ENCODE measurements at places on chromosomes 12 and 14.

- no peak for DNase-seq
Measured at GRCh38 chr12:61797266-61797665, 462.9 kb upstream of the USP15 start.

GRCh38 chr12:121532503-121533393 is 48.1 kb downstream of the KDM2B start:
- DNase-seq = no peak

GRCh38 chr12:49667325-49668090 is 39.7 kb downstream of the FMNL3 start:
- DNase-seq = no peak

DNA sequence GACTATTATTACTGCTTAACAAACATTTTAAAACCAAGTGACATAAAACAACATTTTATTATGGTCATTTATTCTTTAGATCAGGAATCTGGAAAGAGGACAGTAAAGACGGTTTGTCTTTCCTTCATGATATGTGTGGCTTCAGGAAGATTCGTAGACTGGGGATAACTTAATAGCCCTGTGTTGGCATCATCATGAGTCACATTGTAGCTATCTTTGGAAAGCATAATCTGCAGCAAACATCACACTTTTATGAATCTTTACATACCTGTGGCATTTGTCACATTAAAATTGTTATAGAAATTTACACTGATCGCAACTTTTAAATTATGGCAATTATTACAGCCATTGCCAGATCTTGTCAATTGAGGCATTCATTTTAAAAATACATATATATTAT is 397.1 kb downstream of the NOVA1 start:
- DNase-seq = no peak

DNA sequence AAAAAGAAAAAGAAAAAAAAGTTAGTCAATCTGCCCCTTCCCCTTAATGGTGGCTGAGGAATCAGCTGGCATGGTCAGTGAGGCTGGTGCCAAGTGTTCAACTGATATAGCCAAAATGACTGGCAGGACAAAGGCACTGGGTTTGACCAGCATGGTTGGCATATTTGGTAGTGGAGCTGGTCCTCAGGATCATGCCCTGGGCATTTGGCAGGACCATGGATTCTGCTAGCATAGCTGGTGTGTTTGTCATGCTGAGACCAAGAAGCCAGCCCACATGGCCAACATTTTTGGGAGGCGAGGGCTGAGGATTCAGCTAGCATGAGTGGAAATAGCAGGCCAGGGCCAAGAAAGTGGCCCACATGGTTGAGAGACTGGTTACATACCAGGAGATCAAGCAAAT is 136.5 kb downstream of the FBXL14 start:
- no peak for DNase-seq

DNA sequence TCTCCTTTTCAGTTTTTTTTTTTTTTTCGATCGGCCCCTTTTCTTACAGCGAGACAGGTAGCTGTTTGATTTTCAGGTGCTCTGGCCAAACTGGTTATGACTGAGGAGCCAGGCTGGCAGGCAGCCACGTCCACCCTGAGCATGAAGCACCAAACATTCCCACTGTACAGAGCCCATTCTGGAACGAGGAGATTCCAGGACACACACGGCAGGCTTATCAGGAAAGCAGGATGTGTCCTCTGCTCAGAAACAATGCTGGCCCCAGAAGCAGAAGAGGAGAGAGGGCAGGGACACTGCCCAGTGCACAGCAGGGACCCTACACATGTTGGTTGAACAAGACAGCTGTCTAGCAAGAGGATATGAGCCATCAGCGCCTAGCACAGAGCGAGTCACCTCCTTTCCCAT is 3.7 kb upstream of the KRT2 start:
- DNase-seq = no peak

DNA sequence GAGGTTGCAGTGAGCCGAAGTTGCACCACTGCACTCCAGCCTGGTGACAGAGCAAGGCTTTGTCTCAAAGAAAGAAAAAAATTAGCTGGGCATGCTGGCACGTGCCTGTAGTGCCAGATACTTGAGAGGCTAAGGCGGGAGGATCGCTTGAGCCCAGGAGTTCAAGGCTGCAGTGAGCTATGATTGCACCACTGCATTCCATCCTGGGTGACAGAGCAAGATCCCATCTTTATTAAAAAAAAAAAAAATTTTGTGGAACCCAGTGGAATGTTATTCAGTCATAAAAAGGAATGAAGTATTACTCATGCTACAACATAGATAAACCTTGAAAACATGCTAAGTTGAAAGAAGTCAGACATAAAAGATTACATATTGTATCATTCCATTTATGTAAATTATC is 8.3 kb upstream of the ERBB3 start:
- DNase-seq = no peak

- no peak for DNase-seq
Measured at GRCh38 chr12:124479680-124480468, 87.5 kb downstream of the NCOR2 start.

DNA sequence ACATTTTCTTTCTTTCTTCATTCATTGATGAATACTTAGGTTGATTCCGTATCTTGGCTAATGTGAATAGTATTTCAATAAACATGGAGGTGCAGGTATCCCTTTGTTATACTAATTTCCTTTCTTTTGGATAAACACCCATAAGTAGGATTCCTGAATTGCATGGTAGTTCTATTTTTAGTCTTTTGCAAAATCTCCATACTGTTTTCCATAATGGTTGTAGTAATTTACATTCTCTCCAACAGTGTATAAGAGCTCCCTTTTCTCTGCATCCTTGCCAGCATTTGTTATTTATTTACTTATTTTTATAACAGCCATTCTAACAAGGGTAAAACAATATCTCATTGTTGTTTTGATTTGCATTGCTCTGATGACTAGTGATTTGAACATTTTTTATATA is 36.6 kb downstream of the PIK3C2G start:
- DNase-seq = no peak

- no peak for DNase-seq
Measured at GRCh38 chr14:31337331-31337730, 83.0 kb downstream of the HEATR5A start.

GRCh38 chr12:57230381-57231155 is 1.1 kb downstream of the SHMT2 start:
- DNase-seq = no peak

GRCh38 chr12:75177997-75178396 is 31.6 kb downstream of the KCNC2 start:
- peak; percentile 49 for DNase-seq

Data from suppressor macrophage treated with lipopolysaccharide for 4 hours (primary cell).